Progenitor cell of endocrine pancreas (in vitro differentiated cells): ENCODE measurements at places on chromosomes 12 and 14.

- no peak for DNase-seq
These were observed 17.3 kb upstream of the KRR1 start for GRCh38 chr12:75528692-75529091.

GRCh38 chr12:76010732-76011458 lies 20.7 kb downstream of the PHLDA1 start:
- no peak for DNase-seq

DNA sequence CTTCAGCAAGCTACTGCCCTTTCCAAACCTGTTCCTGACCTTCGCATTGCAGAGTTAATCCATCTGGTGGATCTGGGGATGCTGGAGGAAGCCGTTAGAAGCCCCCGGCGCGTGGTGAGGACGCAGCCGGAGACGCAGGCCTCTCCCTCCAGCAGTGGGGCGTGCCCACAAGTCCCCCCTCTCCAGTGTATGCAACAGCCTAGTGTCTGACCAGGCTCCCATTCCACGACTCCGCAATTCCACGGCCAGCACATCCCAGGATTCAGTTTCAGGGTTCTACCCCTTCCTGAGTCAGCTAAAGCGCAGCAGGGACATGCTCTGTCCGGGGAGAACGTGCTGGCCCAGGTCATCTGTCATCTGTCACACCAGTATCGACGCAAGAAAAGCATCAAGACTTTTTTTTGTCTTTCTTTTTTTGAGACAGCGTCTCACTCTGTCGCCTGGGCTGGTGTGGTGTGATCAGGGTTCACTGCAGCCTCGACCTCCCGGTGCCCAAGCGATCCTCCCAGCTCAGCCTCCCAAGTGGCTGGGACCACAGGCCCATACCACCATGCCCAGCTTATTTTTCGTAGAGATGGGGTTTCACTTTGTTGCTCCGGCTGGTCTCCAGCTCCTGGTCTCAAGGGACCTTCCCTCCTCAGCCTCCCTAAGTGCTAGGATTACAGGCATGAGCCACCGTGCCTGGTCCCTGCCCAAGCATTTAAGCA lies 8.0 kb upstream of the DYNC1H1 start:
- no peak for DNase-seq

GRCh38 chr12:57657744-57658143 lies 24.7 kb upstream of the B4GALNT1 start:
- no peak for DNase-seq

DNA sequence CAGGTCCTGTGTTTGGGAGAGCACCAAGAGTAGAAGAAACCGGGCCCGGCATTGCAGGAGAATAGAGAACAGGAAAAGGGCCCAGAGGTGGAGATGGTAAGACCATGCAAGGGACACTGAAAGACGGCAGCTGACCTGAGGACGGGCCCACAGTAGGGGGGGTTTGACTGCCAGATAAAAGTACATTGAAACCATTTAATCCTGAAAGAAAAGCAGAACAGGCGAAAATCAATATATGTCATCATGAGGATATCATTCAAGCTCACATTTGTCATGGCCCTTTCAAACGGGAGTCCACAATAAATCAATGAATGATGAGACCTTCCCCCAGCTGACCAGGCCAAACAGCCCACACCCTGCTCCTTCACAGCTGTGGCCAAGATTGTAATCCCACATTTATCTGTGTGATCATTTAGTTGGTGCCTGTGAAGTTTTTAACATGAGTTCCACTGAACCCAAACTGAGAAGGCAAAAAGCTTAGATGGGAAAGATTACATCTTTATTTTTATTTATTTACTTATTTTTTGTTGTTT lies 39.5 kb downstream of the E2F7 start:
- DNase-seq = no peak

GRCh38 chr12:55797550-55797949 lies 20.0 kb downstream of the SARNP start:
- DNase-seq = no peak

DNA sequence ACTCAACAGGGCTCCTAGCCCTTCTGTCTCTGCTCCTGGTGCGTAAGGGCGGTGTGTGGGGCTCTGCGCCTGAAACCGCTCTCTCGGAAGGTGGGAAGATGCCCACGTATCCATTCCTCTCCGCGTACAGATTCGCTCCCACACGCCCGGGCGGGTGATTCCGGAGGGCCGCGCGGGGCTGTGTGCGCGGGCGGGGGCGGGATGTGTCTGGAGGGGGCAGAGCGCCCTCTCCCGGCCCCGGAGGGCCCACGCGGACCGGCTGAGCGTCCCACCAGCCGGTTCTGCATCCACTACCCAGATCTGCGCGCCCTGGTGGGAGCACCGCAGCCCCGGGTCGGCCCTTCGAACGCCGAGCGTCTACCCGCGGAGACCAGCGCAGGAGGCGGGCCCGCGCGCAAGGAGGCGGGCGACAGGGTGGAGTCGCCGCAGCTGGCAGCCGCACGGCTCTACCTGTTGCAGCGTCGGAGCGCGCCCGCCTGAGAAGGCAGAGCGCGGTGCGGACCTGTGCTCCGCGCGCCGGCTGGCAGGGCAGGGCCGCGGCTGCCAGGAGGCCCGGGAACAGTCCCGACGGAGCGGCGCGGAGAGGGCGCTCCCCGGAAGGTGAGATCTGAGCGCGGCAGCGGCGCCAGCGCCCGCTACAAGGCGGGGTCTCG lies 1.4 kb upstream of the KCNK13 start:
- DNase-seq = peak; percentile 52

- DNase-seq = no peak
These were observed 180.3 kb downstream of the EMP1 start for GRCh38 chr12:13376610-13377373.

- DNase-seq = no peak
These were observed 128.5 kb downstream of the TBX3 start for GRCh38 chr12:114555451-114555850.

DNA sequence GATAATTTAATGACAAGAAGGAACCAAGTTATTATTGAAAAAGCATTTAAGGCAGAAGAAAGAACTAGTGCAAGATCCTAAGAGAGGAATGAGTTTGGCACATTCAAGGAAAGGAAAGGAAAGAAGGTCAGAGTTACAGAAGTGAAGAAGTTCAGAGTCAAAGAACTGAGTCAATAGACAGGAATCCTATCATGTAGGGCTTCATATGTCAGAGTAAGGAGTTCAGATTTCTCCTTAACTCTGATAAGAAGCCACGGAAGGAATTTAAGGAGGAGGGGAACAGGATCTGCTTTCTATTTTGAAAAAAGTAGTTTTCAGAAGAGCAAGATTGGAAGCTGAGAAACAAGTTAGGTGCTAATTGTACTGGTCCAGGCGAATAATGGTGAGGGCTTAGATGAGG lies 223.1 kb upstream of the FOXN3 start:
- no peak for DNase-seq

DNA sequence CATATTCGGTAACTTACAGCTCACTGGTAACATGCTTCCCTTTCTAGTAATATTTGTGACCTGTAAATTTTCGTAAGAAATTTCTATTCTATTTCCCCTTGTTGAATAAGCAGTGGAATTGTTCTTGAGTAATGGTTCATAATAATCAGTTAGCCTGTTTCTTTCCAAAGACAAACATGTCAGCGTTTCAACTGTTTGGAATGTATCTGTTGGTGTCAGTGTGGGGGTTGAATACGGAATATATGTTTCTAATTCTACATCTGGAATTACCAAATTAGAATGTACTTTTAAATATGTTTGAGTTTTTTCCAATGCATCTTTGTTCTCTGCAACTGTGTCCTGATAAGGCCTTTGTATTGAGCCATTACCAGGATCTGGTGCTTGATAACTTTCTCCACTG lies 2.0 kb downstream of the BBS10 start:
- DNase-seq = no peak

GRCh38 chr12:90280564-90281058 lies 572.0 kb upstream of the ATP2B1 start:
- DNase-seq = no peak

- no peak for DNase-seq
These were observed 69.1 kb upstream of the DYNC1H1 start for GRCh38 chr14:101895256-101895655.

DNA sequence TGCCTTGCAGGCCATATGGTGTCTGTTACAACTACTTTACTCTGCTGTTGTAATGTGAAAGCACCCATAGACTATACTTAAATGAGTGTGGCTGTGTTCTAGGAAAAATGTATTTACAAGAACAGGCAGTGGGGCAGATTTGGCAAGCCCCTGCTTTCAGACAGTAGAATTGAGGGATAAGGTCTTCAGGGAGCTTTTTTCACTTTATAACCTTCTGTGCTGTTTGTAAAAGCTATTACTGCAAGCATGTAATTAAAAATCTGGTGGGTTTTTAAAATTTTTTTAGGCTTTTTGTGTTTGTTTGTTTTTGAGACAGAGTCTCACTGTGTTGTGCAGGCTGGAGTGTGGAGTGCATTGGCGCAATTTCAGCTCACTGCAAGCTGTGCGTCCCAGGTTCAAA lies 73.9 kb downstream of the VEZT start:
- DNase-seq = no peak

DNA sequence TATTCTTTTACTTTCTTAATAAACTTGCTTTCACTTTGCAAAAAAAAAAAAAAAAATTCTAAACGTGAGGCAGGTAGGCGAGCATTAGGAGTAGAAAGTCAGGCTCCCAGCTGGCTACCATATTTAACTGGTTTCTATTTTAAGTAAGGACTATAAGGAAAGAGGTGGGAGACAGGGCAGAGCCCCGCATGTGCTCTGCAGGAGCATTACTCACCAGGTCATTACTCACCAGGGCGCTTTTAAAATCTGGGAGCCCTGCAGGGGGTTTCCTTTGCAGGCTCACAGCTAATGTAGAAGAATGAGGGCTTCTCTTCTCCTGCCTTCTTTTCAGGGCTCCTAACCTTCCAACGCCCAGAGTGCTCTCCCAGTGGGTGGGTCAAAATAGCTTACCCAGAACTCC lies 14.0 kb upstream of the DPF3 start:
- no peak for DNase-seq

DNA sequence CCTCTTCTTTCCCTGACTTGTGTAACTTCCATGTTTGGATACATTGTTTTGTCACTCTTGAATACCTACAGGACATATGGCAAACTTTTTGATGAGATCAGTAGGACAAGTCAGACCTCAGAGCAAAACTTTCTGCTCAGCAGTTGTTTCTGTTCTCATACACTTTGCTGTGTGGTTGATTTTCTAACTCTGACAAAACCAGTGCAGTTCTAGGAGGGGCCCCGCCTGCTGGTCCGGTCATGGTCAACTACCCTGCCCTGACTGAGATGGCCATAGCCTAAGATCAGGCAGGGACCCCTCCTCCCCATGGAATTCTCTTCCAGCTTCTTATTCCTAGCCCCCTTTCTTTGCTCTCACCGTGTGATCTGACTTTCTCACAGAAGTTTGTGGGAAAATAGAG lies 92.8 kb downstream of the OTOGL start:
- DNase-seq = no peak

GRCh38 chr12:74732826-74733225 lies 195.2 kb downstream of the ATXN7L3B start:
- DNase-seq = no peak

DNA sequence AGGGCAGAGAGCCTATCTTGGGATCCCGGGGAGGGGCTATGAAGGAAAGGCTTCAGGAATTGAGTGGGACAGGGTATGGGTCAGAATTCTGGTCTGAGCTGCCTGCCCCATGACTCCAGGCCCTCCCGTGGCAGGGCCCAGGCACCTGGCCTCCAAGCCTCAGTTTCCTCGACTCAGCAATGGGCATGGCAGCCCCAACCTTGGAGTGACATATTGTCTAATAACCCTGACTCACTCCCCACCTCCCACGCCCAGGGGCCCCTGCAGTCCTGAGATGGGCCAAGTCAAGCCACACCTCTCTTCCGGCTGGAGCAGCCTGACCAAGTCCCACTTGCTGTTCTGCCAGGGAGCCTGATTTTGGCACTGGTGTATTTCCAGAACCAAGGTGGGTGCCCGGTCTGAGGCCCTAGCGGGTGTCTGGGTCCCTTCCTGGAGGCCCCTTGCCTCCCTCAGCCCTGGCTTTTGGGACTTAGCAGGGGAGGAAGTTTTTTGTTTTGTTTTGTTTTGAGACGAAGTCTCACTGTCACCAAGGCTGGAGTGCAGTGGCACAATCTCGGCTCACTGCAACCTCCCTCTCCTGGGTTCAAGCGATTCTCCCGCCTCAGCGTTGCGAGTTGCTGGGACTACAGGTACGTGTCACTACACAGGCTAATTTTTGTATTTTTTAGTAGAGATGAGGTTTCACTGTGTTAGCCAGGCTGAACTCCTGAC lies 40.3 kb upstream of the RCOR1 start:
- DNase-seq = no peak

DNA sequence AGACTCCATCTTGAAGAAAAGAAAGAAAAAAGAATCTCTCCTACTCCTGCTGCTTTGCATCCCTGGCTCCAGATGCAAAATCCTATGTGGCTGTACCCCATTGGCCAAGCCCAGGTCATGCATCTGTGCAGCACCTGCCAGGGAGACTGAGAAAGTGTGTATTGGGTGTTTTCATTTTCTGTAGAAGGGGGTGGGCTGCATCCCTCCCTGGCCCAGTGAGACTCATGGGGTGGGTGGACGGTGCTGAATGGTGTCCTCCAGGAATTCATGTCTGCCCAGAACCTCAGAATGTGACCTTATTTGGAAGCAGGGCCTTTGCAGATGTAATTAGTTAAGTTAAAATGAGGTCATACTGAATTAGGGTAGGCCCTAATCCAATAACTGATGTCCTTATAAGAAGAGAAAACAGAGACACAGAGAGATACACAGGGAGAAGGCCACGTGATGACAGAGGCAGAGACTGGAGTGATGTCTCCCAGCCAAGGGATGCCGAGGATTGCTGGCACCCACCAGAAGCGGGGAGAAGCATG lies 23.2 kb downstream of the MOAP1 start:
- DNase-seq = no peak

DNA sequence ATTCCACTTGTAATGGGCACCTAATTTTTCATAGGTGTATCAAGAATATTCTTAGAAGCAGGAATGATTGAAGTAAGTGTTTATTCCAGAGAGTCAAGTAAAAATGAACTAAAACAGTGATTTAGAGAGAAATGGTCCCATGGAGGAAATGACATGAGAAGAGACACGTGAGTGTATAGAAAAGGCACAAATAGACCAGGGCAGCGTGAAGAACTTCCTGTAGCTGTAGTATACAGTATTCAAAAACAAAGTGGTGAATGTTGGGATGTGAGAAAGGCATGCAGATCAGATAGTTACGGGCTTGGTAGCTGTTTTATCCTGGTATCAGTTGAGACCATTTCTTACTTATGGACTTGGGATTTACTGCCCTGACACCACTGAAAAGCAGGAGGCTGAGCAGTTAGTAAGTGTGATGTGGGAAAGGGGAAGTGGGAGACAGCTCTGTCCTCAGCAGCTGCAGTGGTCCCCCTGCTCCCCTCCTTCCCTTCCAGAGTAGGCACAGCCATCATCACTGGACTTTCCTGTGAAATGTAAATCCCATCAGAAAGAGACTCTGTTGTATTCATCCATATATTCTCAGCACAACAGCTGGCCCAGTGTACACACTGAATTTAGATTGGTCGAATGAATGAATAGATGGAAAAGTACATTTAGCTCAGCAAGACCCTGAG lies 16.8 kb upstream of the TESPA1 start:
- no peak for DNase-seq

- DNase-seq = no peak
These were observed 70.4 kb downstream of the TMEM116 start for GRCh38 chr12:111942557-111942956.

- no peak for DNase-seq
These were observed 290.4 kb downstream of the SLC16A7 start for GRCh38 chr12:59886131-59886733.

- DNase-seq = no peak
These were observed 107.5 kb downstream of the ADGRD1 start for GRCh38 chr12:131061041-131061806.

GRCh38 chr12:123061441-123062205 lies 81.1 kb downstream of the ARL6IP4 start:
- DNase-seq = no peak
